ENCODE measurements at places on chromosomes 16 and 17.

- DNase-seq, result no peak
Measured at GRCh38 chr17:14298221-14298946, 2.5 kb upstream of the HS3ST3B1 start.

- DNase-seq, result no peak
Measured at GRCh38 chr16:58863761-58864160, 129.6 kb upstream of the GOT2 start.

DNA sequence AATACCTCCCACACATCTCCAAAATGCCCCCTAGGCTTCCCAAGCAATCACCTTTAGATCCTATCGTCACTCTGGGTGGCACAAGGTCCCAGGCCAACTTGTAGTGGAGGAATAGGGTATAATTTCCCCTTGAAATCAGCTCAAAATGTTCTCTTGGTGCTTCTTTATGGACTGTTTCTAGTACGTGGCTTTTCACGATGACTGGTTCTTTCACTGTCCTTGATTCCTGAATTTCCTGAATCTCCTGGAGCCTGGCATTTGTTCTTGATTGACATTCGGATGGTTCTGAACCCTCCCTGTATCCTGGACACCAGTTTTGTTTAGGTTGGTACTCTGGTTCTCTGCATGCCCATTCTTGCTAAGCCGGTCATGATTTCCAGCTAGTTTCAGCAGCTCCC lies 6.9 kb upstream of the VPS53 start:
- DNase-seq, result no peak

- no peak for DNase-seq
Measured at GRCh38 chr17:44687756-44688155, 1.8 kb downstream of the CCDC43 start.

Measured in GDM1 (cell line).